Activated T-helper 2 cell treated with anti-CD3 and anti-CD28 coated beads, Interferon-gamma antibody, Interleukin-2, Interleukin-4, amounts not matched to agents 10 μg/mL and 5 μg/mL and 100 μg/mL, durations not matched to agents 14 hours and 24 hours and 36 hours (primary cell): ENCODE measurements at places on chromosomes 11 and 22.
A peak's percentile ranks its signal among the peaks of the same experiment; 100 is the strongest.

- DNase-seq = no peak
These were observed 35.7 kb downstream of the TBCEL start for GRCh38 chr11:121059605-121060004.

DNA sequence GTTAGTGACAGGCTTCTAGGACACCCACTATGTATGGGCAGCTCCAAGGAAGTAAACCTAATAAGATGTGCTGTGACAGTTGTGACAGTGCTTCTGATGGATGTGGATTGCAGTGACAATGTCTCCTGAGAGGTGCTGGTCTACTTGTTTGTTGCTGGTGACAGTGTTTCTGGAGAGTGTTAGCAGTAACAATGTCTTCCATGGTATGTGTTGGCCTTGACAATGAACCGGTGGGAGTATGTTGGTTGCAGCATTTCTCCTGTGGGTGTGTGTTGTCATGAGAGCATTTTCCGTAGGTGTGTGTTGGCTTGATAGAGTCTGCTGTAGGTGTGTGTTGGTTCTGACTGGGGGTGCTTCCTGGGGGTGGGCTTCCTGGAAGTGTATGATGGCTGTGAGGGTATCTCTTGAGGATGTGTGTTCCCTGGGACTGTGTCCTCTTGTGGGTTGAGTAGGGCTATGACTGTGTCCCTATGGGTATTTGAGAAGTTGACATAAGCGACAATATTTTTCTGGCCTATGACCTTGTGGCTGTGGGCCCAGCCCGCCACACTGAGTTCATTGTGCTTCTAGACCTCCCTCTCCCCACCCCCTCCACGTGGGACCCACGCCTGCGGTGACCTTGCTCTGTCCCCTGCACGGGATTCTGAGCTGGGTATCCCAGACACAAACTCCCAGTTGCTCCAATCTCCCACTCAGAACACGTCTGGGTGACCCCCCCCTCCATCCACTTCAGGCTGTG lies 1.2 kb downstream of the DCHS1 start:
- DNase-seq = no peak

- DNase-seq = peak; percentile 43
These were observed 8.6 kb upstream of the CD82 start for GRCh38 chr11:44556735-44557409.

- peak; percentile 21 for DNase-seq
These were observed 83.6 kb upstream of the CRTAM start for GRCh38 chr11:122754553-122755322.

- no peak for DNase-seq
These were observed 65.2 kb downstream of the CABIN1 start for GRCh38 chr22:24076091-24076867.

- no peak for DNase-seq
These were observed 29.5 kb upstream of the ANO5 start for GRCh38 chr11:22163394-22163797.

GRCh38 chr22:21683401-21683811 lies 17.6 kb downstream of the PPIL2 start:
- no peak for DNase-seq

DNA sequence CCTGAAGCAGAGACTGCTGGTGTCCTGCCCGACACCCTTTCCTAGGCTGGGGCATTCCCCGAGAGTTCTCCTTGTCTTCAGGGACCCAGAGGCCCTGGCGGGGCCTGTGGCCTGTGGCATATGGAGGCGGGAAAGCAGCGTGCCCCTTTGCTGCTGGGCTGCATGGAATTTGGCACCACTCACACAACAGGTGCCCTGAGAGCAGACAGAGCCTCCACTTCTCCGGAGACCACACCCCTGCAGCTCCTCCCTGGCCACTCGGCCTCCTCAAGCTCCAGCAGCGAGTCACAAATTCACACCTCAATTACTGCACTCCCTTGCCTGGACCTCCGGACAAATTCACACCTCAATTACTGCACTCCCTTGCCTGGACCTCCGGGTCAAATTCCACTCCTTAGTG lies 1375.2 kb downstream of the TBC1D22A start:
- DNase-seq = no peak

- no peak for DNase-seq
These were observed 5.7 kb downstream of the UPK3A start for GRCh38 chr22:45290410-45290936.

GRCh38 chr22:32699001-32699582 lies 102.4 kb upstream of the TIMP3 start:
- DNase-seq = no peak

- DNase-seq = no peak
These were observed 4.4 kb upstream of the C11orf16 start for GRCh38 chr11:8937159-8937558.

- no peak for DNase-seq
These were observed 230.4 kb downstream of the ST3GAL4 start for GRCh38 chr11:126585774-126586491.

GRCh38 chr22:35444685-35445399 lies 44.9 kb downstream of the MCM5 start:
- no peak for DNase-seq

GRCh38 chr11:3000032-3000961 lies 8.2 kb upstream of the NAP1L4 start:
- no peak for DNase-seq

DNA sequence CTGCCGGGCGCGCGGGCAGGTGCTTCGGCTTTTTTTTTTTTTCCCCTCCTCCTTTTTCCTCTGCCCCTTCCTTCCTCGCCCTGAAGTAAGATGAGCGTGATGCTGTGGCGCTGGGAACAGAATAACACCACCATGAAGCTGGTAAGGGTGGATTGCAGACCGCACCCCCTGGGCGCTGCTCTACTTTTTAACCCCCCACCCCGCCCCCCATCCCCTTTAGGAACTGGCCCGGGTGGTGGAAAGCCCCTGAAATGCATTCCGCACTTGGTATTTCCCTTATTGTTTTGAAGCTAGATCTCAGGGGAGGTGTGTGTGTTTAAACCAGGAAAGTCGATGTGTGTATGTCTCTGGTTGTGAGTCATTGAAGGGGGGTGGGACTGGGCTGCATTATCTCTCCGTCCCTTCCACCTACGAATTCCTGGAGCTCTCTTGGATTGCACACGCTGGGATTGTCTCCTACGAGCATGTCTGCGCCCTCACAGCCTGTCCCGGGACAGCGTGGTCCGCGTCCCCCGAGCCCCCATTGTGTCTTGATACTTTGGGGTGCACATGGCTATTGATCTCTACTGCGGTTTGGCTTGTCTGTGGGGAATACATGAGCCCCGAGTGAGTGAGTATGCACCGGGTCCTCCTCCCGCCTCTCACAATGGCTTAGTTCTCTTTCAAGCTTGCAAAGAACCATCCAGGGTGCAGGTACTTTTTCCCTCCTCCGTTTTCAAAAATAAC lies 64.9 kb downstream of the NAV2 start:
- no peak for DNase-seq

DNA sequence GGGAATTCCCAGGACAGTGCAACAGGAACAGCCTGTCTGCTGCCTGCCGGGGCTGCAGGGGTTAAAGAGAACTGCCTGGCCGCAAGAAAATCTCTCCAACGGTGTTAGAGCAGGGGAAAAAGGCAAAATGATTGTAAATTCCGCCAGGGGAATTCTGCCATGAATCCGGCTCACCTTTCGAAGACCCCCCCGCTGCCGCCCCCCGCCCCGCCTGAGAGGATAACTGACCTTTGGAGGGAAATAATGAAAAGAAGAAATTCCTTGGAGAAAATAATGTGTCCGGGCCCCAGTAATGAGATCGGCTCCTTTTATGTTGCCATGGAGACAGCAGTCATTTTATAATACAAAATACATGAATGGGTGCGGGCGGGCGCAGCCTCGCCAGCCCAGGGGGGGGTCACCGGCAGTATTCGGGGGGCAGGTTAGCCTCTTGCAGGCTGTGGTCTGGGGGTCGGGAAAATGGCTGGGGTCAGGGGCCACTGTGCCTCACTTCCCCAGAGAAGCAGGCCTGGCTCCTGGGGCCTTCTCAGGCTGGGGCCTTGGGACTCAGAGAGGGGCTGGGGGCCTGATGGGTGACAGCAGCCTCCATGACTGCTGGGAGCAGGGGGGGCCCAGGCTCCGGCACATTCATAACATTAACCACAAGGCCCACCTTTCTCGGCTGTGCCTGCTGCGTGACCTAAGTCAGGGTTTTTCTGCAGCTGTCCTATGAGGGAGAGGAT lies 228.1 kb downstream of the MN1 start:
- no peak for DNase-seq

- no peak for DNase-seq
These were observed 85.3 kb downstream of the CACNA1I start for GRCh38 chr22:39655831-39656230.

DNA sequence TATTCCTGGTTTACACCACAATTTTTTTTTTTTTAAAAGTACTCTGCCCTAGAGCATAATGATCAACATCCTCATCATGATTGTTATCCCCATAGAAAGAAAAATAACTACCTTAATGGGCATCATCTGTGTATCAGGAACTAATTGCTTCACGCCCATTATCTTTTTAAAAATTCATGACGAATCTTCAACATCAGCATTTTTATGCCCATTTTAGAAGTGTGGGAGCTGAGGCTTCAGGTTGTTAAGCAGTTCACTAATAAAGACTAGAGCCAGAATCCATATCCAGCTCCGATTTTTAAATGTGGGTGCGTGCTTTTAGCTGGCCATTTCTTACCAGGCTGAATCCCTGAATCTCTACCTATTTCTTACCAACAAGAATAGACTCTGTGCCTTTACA lies 92.9 kb upstream of the KCNA4 start:
- DNase-seq = no peak

GRCh38 chr11:19243143-19243542 lies 2.4 kb upstream of the E2F8 start:
- no peak for DNase-seq

GRCh38 chr11:5136261-5136660 lies 1.9 kb downstream of the OR52A5 start:
- DNase-seq = no peak

DNA sequence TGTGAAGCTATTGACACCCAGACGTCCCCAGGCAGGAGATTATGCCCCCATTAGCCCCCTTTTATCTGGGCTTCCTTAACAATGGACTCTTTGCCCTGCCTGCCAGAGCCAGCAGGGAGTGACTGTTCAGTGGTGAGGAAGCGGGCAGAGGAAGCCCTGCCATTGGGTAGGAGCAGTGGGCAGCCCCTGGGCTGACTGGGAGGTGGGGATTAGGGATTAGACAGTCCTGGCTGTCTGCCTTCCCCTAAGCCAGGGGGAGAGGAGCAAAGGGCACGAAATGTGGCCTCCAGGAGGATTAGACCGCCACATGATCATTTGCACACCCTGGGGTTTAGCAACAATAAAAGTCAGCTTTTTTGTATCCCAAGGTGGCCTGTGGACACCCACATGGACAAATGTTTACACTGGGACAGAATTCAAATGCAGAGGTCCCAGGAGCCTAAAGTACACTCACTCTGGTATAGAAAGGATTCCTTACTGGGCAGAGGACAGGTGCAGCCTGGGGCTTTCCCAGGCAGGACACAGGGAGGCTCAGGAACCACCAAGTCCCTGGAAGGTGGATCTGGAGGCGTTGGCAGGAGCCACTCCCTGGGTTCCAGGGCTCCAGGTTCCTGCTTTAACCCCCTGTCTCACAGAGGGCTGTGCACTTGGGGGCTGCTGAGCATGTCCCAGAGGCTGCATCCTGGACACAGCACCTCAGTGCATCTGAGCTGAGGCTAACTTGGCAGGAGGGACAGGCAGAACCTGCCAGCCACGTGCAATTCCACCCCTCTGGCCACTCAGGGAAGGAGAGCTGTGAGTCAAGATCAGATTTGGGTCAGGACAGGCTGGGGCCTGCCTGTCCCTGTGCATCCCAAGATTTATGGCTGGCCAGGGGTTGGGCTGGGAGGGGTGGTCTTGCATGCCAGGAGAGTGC lies 2.1 kb downstream of the PNPLA3 start:
- DNase-seq = no peak

DNA sequence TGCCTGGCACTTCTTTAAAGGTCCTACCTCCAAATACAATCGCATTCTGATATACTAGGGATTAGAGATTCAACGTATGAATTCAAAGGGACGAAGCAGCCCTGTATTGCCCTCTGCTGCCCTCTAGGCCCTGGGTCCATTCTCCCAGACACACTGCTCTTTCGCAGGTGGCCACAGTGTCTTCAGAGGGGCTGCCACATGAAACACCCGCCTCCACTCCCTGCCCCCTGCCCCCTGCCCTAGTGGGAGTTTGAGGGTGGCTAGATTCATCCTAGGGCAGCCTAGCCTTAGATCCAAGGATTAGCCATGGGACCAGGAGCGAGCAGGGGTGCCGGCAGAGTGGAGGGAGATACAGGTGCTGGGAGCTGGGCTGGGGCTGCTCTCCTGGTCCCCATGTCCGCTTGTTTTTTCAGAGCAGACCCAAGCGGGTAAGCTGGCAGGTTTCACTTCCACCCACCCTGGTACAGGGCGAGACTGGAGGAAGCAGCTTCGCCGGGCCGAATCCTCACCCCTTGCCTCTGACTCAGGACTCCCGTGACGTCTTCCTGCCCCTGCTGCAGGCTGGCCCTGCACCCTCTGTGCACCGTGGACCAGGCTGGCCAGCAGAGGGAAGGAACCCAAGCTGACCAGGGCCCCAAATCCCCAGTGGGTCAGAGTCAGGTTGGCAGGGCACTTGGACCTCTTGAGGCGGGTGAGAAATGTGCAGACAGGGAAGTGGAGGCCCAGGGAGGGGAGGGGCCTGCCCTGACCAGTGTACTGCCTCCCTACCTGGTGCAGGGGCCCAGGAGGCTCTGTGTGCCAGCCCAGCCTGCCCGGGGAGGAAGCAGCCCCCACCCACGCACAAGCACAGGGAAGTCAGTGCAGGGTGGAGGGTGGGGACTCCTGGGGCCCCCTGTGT lies 28.4 kb upstream of the HMOX1 start:
- DNase-seq = peak; percentile 28

DNA sequence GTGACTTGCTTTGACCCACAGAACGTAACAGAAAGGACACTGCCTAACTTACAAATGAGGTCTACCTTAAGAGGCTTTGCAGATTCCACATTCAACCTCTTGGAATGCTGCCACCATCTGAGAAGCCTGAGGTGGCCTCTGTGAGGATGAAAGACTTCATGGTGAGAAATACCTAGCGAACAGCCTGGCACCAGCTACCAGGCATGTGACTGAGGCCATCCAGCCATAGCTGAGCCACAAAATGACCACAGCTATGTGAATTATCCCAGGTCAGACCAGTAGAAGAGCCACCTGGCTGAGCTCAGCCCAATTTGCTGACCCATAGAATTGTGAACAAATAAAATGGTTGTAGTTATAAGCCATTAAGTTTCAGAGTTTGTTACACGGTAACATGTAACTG lies 37.5 kb downstream of the PPARA start:
- DNase-seq = no peak

- no peak for DNase-seq
These were observed 36.0 kb downstream of the IRAG1 start for GRCh38 chr11:10657308-10658271.

GRCh38 chr11:96523656-96524055 lies 133.8 kb downstream of the JRKL start:
- no peak for DNase-seq

- DNase-seq = no peak
These were observed 111.0 kb downstream of the CHST1 start for GRCh38 chr11:45554230-45554967.
